ENCODE measurements at places on chromosomes 3 and 15.

- DNase-seq, result no peak
These were observed 250.3 kb upstream of the IGF1R start for GRCh38 chr15:98398056-98398455.

DNA sequence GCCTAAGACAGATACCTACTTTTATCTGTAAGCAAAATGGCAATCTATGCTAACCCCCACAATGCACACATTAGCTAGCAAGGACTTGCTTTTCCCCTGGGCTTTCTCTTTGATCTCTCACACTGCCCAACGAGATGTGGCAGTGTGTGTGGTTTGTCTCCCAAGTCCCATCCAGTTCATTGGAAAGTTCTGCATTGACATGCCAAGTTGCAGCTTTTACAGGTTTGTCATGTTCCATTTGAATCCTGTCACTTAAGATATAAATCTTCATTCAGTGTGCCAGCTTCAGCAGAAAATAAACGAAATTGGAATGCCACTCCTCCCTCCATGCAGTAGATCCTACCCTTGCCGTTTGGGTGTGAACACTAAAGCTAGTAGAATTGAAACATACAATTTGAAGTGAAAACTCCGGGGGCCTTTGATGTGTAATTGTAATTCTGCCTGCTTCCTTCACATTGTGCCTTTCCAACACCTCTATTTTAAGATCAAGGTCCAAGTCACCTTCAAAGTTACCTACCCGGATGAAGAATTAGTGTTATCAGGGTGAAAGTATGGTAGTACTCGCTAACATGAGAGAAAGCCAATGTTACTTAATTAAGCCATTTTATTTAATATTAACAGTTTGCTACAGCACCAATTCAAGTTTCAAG, 130.9 kb upstream of the BHLHE40 start:
- no peak for DNase-seq

- no peak for DNase-seq
These were observed 52.9 kb upstream of the ROBO2 start for GRCh38 chr3:76986876-76987474.

DNA sequence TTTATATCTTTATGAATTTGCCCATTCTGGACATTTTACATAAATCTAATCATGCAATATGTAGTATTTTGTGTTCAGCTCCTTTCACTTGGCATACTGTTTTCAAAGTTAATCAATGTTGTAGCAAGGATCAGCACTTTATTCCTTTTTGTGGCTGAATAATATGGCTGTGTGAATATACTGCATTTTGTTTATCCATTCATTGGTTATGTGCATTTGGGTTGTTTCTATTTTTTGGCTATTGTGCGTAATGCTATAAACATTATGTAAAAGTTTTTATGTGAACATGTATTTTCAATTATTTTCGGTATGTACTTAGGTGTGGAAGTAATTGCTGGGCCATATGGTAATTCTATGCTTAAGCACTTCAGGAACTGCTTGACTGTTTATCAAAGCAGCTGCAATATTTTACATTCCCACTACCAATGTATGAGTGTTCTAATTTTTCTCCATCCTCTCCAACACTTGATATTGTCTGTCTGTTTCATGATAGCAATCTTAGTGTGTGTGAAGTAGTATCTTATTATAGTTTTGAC, 101.3 kb upstream of the P2RY1 start:
- DNase-seq, result no peak

DNA sequence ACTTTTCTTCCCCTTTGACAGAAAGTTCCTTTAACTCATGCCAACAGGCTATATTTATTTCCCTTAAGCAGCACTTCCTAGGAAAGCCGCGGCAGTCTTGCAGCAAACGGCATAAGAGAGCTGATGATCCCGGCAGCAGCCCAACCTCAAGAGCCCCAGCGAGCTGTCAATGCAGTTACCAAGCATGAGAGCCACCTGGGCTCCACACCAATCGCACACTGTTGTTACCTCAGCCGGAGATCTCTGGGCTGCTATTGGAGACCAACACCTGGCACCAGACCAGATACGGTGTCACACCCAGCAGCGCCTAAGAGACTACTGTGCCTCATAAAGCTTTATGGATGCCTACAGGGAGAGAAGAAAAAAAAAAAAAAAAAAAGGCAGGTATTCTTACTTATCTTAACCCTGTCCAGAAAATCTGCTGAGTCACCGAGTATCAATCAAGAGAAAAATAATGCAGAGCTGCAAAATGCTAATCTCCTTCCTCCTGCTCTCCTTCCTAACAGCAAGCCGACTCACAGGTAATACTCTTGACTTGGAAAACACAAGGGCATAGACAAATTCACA, 11.7 kb downstream of the ABCC5 start:
- DNase-seq, result no peak

DNA sequence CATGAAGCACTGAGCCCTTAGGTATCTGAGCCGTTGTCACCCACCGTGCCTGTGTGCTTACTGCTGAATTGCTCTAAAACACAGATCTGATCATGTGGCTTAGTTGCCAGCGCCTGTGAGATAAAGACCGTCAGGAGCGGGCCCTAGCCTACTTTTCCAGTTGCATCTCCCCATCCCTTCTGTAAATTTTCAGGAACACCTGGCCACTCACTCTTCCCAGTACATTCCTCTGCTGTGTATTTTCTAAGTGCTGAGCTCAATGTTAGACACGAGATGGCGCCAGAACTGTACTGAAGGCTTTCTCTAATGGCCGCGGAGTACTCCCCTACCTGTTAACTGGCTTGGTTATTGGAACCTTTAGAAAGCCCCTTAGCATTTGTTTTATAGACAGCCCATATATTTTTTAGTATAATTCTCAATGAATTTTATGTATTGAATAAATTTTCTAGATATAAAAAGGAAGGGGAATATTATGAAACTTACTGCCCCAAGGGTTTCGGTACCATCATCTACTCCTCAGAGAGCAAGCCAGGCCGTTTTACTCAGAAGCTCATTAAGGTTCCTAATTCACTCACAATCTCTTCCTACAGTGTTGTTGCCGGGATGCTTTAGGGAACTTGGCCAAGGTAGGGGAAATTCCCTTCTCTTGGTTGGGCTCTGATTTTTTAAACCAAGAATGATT, 16.7 kb upstream of the WNT7A start:
- no peak for DNase-seq

DNA sequence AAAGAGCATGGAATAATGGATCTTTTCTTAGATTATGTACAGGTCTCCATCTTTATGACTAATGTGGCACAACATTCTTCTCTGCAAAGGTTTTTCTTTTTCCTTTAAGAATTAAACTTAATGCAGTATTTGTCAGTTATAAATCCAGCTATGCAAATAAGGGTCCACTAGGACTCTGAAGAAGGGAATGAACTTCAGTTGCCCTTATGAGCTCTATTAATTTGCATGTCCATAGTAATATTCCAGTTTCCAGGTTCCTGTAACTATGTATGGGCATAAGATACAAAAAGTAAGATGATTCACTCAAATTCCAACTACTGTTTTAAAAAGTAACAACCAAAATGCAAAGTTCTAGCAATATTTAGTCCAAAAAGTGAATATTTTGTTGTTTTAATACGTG, 337.4 kb downstream of the NLGN1 start:
- DNase-seq, result no peak

GRCh38 chr3:71226565-71227269, 356.8 kb downstream of the FOXP1 start:
- no peak for DNase-seq

GRCh38 chr3:185583925-185584324, 2.2 kb upstream of the SENP2 start:
- no peak for DNase-seq

DNA sequence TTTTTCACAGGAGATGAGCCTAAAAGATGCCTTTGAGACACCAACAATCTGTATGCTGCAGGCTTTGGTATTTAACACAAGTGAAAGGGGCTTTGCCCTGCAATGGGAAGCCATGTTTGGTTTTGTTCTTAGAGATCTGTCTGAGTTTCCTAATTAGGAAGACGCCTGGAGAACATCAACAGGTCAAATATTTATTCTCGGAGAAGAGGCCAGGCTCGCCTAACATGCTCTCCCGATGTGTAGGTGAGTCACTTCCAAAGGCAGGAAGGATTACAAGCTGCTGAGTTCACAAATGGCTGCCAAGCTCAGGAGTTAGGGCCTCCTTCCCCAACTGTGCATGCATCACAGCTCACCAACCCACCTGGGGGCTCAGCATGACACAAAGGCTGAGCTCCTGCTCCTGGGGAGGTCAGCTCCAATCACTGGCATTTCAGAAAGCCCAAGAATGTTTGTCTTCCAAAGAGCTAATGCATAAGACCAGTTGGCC, 119.5 kb upstream of the PRICKLE2 start:
- peak; percentile 52 for DNase-seq

- peak; percentile 66 for DNase-seq
These were observed 32.8 kb downstream of the ZNF589 start for GRCh38 chr3:48273594-48274211.

DNA sequence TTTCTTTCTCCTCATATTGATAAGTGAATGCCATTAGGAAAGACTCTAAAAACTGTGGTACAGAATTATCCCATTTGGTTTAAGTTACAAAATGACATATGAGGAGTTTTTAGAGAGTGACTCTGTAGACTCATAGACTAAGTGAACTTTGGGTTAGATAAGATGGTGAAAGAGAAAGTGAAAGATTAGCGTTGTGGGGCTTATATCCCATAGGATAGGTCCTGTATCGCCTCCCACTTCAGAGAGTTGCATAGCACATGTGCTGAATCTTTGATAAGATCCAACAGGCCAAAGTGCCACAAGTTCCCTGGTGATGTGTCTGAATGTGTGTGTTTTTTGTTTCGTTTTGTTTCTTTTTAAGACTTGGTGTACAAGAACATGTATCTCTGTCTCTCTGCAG, 666.9 kb downstream of the MECOM start:
- no peak for DNase-seq

GRCh38 chr15:28273873-28274610, 47.9 kb downstream of the HERC2 start:
- DNase-seq, result no peak

GRCh38 chr15:29018995-29019976, 133.5 kb downstream of the APBA2 start:
- no peak for DNase-seq

DNA sequence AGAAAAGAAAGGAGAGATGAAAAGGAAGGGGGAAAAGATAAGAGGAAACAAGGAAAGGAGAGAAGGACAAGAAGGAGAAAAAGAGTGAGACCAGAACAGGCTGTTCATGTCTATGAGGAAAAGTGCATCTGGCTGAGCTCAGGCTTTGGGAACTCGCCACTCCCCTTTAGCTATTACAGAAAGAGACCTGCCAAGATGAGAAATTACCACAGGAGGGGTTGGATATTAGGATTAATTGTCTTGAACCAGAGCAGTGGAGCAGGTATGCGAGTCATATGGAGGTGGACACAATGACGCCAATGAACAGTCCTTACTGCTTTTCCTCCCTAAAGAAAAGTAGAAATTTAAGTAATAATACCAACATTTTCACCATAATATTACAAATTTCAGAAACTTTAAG, 577.0 kb upstream of the ARRDC4 start:
- no peak for DNase-seq

GRCh38 chr3:11379238-11379823, 107.1 kb downstream of the ATG7 start:
- no peak for DNase-seq

- peak; percentile 60 for DNase-seq
These were observed 110.2 kb downstream of the NR1I2 start for GRCh38 chr3:119891944-119892721.

GRCh38 chr3:132032959-132033358, 1.9 kb downstream of the CPNE4 start:
- no peak for DNase-seq

DNA sequence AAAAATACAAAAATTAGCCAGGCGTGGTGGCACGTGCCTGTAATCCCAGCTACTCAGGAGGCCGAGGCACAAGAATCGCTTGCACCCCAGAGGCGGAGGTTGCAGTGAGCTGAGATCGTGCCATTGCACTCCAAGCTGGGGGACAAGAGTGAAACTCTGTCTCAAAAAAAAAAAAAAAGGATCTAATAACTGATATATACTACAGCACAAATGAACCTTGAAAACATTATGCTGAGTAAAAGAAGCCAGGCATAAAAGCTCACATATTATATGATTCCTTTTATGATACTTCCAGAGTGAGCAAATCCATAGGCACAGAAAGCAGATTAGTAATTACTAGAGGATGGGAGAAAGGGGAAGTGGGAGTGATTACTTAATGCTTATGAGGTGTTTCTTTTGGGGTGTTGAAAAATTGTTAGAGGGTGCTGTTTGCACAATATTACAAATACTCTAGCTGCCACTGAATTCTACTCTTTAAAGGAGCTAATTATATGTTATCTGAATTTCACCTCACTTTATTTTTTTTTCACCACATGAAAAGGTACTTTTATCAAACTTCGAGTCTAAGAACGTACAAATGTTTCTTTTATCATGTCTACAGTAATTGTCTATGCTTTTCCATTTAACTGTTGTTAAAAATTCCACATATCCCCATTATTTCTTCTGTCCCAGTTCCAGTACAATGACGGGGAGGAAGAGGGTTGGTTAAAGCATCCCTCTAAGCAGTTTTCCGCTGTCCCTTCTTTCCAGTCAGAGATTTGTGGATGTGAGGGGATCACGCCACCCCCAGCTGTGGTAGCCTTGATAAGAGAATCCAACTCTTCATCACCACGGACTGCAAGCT, 77.7 kb upstream of the FAM174B start:
- no peak for DNase-seq

- DNase-seq, result no peak
These were observed 279.2 kb upstream of the P2RY1 start for GRCh38 chr3:152555666-152556291.

DNA sequence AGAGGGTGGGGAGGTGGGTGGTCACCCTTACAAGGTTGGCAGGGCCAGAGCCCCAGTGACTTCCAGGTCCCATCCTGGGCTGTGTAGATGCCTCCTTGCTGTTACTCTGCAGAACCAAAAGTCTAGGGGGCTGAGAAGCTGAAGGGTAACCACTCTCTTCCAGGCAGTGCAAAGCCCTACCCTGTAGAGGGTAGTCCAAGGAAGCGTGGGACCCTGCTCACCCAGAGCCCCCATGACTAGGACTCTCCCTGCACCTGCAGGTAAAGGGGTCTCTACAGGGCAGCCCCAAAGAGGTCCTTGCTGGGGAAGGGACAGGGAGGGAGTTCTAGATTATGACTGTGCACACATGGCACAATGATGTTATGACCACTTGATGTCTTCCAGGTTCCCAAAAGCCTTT, 14.2 kb downstream of the GHRL start:
- no peak for DNase-seq

DNA sequence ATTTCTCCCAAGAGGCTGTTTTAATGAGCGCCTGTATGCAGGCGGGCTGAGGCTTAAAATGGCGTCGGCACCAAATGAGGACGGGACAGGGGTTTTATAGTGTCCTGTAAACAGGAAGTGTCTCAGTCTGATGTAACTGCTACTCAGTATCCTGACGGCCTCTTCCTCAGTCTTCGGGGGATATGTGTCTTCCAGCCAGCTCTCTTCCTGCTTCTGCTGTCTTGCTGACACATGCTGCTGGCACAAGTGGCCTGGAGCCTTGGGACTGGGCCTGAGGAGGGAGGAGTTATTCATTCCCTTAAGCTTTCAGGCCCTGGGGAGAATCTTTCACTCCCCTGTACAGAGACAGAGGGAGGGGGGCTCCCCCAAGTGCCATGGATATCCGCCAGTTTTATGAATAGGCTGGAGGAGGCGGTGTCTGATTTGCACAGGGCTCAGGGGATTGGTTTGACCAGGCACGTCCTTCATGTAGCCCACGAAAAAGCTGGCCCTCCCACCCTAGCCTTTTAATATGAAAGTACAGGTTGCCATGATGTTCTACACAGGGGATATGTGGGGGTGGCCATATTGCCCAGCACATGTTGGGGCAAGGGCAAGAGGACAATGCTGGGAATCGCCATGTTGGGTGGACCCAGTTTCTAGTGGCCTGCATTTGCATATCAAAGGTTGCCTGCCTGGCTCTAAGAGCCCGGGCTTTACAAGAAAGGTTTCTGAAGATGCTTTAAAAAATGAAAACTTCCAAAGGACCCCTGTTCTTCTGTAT, 19.9 kb downstream of the NDUFB4 start:
- DNase-seq, result no peak

All from iPS DF 6.9 (cell line).